ENCODE measurements at places on chromosomes 12 and 14. TPM values are rescaled to one million over a fixed set of nuclear protein-coding genes. Genes with fewer than 3 reads are reported as not detected.
A peak's percentile ranks its signal among the peaks of the same experiment; 100 is the strongest.

Gene SRSF9
- total RNA-seq, result 269 TPM

Gene PTPN6
- 13.7 TPM for total RNA-seq

Gene LTB4R
- 4.8 TPM for total RNA-seq

Gene TRAF3
- 37.6 TPM for total RNA-seq

Gene FAM222A
- total RNA-seq, result 12.8 TPM

Gene ART4
- total RNA-seq, result not detected

Gene POTEM
- total RNA-seq, result not detected

- DNase-seq, result no peak
Measured at GRCh38 chr12:8831116-8831515, 8.7 kb downstream of the A2ML1 start.

Gene ADCY4
- 0.21 TPM for total RNA-seq

Gene CIROP
- not detected for total RNA-seq

GRCh38 chr12:18320036-18320617 lies 58.8 kb downstream of the PIK3C2G start:
- DNase-seq, result peak; percentile 36

Gene NIN
- 37.1 TPM for total RNA-seq

DNA sequence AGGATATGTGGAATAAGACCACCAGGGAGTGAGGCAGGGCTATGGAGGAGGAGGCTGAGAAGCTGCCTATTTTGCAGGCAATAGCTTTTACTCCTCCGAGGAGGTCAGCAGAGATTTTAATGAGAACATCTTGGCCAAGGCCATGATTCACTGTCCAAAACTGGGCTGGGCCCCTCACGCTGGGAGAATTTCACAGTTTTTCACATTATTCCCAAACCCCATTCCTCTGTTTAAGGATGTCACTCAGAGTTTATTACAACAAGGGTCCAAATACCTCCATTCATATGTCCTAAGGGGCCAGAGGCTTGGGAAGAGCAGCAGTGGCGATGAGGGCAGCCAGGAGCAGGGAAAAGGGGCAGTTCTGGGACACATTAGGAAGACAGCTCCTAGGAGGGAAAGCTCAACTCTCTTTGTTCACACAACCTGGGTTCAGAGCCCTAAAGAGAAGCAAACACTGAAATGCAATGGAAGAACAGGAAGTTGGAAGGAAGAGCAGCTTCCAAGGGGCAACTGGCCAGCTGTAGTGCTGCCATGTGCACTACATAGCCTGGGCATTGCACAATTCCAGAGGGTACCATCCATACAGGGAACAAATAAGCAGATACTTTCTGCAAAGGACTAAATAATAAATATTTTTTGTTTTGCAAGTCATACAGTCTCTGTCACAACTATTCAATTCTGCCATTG lies 283.2 kb downstream of the NUAK1 start:
- no peak for DNase-seq

Gene PRB2
- total RNA-seq, result not detected

DNA sequence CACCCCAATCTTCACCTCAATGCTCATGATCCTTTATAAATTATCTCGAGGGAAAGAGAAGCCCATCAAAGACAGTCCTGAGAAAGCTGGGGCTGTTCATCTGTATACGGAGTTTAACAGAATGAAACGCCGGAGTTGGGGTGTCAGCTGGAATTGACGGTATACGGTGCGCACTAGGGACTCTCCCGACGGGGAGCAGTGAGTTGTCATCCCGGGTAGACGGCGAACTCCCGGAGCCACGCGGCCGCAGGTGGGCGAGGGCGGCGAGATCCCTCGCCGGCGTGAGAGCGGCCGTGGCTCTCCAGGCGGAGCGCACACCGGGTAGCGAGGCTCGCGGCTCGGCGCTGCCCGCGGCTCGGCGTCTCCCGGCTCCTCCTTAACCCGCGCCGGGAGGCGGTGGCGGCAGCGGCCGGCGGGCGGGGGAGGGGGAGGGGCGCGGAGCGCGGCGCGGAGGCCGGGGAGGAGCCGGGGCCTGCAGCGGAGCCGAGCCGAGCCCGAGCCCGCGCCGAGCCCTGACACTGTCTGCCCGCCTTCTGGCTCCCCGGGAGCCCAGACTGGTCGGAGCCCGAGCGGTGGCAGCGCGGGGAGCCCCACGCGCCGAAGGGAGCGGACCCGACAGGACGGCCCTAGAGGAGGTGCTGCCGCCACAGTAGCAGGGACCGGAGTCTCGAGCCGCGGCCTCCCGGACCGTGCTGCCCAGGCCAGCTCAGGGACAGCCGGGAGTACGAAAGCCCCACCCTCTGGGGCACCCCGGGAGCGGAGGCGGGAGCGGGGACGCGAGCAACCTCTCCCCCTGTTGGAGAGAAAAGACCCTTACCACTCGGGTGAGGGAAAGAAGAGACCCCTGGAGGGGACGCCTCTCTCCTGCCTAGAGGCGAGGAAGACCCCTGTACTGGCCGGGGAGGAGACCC lies at the start of gene FOXJ2:
Gene FOXJ2, plus strand, starts transcription at position 475 of the 911 bp plus-strand sequence. CDS start 7,117 bp downstream, outside the sequence.
- DNase-seq, result no peak

DNA sequence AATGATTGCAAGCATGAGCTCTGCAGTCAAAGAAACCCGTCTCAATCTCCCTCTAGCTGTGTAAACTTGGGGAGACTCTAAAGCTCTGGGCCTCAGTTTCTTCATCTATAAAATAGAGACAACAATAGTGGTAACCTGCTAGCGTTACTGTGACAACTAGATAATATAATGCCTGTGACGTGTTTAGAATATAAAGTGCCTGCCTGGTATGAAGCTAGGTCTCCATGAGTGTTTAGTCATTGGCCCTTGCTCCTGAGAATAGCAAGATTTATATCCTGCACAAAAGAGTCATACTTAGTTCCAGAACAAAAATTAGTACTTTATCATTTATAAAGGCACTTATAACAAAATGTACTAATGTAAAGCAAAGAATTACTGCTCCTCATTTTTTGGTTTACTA lies 8.8 kb upstream of the DCP1B start:
- DNase-seq, result no peak

GRCh38 chr14:38828183-38828827 lies 274.7 kb downstream of the SEC23A start:
- DNase-seq, result no peak

- DNase-seq, result no peak
Measured at GRCh38 chr14:89032086-89032649, 207.7 kb downstream of the TTC8 start.

- no peak for DNase-seq
Measured at GRCh38 chr12:121905746-121906145, 12.6 kb upstream of the CFAP251 start.

GRCh38 chr12:50047693-50048250 lies 9.6 kb upstream of the ASIC1 start:
- no peak for DNase-seq

Gene TAS2R9
- not detected for total RNA-seq

DNA sequence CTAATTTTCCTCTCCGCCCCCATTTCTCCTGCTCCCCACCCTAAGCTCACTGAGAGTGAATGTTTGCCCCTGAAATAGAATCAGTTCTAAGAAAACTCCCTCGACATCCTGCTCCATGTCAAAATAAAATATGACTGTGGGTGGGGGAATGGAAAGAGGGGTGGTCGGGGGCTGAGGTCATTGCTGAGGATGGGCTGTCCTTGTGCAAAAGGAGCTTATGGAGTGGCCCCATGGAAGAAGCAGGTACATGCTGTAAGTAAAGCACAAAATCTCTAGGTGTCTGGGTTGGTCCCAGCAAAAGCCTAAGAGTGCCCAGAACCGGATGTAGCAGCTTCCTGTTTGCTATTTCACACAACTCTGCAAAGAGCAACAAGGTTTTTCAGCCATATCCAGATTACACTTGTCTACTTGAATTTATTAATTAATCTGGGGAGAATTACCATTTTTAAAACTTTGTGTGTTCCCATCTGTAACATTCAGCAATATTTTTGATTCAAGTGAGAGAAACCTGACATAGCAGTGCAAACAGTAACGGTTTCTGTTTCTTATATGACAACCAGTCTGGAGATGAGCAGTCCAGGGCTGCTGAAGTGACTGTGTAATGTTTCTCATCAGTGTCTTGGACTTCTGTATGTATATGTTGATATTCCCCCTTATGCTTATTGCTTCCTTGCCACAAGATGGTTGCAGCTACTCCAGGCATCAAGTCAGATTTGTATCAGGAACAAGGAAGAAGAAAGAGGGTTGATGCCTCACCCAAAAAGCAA lies 40.4 kb upstream of the GZMB start:
- DNase-seq, result no peak

DNA sequence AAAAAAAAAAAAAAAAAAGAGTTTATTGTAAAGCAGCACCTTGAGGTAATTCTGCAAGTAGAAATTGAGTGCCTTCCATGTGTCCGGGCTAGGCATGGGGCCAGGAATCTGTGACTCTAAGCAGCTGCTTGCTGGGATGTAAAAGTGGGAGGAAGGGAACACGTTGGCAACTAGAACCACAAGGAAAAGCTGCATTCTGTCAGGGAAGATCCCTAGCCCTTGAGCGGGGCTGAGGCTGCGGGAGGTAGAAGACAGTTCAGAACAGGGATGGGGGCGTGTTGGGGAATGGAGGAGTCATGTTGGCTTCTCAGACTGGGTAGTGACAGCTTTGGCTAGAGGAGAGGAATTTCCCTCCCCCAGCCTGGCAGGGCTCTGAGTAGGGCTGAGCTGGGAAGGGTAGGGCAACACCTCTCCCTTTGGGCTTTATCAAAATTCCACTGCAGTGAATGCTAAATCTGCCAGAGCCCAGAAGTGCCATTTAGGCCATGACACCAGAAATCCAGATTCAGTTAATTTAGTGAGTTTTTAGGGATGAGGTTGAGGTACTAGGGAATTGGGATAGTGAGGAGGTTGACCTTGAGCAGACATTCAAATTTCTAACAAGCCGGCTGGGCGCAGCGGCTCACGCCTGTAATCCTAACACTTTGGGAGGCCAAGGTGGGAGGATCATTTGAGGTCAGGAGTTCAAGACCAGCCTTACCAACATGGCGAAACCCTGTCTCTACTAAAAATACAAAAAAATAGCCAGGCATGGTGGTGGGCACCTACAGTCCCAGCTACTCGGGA lies 3.4 kb upstream of the TRAFD1 start:
- no peak for DNase-seq

GRCh38 chr12:127767656-127768055 lies 499.3 kb upstream of the TMEM132C start:
- DNase-seq, result no peak

- DNase-seq, result no peak
Measured at GRCh38 chr12:646442-647384, 16.5 kb downstream of the NINJ2 start.

Gene LUM
- 0.23 TPM for total RNA-seq

Gene DLK1
- 0.69 TPM for total RNA-seq

Gene FRS2
- total RNA-seq, result 26.6 TPM

GRCh38 chr12:8156845-8157244 lies at the start of gene ZNF705A:
ZNF705A (plus strand) TSS chr12:8157015; CDS start chr12:8172626, 15,611 bp downstream.
- DNase-seq, result no peak

GRCh38 chr12:47004634-47005033 lies 74.8 kb upstream of the PCED1B start:
- no peak for DNase-seq

DNA sequence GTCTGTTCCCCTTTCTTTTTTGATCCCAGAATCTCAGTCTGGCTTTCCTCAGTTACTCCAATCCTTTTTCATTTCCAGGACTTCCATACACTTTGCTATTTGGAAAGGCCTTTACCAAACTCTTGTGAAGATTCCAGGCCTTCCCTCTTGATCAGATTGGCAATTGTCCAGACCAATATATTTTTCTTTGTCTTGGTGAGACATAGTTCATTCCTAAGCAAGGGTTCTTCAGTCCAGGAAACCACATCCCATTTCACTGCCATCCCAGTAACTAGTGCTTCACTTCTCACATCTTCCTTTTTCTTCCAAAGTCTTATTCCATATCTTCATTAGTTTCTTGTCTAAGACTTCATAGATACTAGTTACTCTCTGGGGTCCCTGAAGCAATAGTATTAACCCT lies 2.1 kb upstream of the PTPRQ start:
- DNase-seq, result no peak

DNA sequence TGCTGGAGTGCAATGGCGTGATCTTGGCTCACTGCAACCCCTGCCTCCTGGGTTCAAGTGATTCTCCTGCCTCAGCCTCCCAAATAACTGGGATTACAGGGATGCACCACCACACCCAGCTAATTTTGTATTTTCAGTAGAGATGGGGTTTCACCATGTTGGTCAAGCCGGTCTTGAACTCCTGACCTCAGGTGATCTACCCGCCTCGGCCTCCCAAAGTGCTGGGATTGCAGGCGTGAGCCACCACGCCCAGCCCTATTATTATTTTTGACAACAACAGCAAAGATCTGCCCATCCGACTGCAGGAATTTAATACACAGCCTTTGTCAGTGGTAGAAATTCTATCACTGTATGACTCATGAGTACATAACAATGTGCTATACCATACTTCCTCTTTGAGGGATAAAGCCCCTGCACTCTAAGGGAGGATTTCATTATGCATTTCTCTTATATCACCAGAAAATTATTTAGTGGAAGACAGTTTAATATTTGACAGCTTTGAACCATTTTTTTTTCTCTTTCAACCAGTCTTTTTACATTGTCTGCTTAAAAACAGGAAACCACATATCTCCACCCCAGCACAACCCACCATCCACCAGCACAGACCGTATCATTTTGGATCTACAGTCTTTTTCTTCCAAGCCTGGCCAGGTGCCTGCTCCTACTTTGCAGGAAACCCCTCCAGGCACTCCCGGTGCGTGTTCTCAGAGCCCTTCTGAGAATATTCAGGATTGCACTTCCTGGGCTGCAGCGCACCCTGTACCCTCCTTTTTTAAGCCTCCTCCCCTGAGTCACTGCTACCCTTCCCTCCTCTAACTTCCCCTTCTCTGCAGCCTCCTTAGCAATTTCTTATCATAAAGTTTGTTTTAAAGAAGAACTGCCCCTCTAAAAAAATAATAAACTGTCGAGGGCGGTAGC lies 594 bp downstream of the ARHGDIB start:
- no peak for DNase-seq

DNA sequence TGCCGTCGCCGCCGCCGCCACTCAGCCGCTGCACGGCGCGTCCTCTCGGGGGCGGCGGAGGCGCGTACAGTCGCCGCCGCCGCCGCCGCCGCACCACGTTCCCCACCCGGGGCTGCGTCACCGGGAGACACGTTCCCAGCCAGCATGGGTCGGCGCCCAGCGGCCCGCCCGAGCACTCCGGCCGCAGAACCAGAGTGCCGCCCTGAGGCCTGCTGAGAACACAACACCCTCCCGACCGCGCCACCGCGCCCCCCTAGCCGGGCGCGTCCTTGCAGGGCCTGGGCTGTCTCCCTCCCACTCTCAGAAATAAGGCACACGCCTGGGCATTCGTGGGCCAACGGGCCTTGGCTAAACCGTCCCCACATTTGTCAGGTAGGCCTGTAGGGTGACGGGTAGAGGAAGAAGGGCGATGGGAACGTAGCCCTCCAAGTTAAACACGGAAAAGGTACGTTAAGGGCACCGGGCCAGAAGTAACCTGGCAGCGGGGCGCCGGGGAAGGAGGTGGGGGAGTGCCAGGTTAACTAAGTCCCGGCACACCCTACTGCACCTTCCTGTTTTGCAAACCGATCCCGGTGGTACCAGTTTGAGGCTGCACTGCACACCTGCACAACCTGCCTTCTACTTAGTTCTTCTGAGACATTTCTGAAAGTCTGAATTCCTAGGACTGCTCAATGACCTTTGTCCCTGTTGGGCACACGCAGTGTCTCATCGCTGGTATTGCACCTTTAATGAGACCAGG lies at the start of gene MAP4K5:
Gene MAP4K5, minus strand, starts transcription at position 68 of the 739 bp plus-strand sequence. CDS start 520 bp downstream, outside the sequence.
- no peak for DNase-seq

GRCh38 chr12:3004655-3005565 lies 45.7 kb downstream of the TEAD4 start:
- no peak for DNase-seq
